ENCODE measurements at places on chromosomes 2 and 18.

GRCh38 chr2:240781471-240782220 lies 38.4 kb downstream of the KIF1A start:
- no peak for DNase-seq

DNA sequence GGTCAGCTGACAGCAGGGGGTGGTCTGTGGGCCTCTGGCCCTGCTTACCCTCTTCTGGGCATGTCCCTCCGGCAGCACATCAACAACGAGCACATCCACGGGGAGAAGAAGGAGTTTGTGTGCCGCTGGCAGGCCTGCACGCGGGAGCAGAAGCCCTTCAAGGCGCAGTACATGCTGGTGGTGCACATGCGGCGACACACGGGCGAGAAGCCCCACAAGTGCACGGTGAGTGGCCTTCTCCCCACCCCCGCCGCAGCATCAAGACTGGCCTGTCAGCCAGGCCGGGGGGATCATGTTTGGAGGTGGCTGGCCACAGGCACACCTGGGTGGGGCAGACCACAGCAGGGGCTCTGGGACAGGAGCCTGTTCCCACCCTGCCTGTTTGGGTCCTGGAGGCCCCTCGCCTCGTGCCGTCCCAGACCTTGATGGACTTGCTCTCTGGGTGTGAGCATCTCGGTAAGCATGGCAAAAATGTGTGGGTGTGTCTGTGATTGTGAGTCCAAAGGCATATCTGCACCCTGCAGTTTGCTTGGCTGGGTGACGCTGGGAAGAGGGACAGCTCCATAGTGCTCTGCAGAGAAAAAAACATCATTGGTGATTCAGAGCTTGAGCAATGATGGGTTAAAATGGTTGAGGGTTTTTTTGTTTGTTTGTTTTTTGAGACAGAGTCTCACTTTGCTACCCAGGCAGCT lies 242.8 kb downstream of the GLI2 start:
- DNase-seq: no peak

- no peak for DNase-seq
Observed at GRCh38 chr2:111117598-111118480, 2.9 kb upstream of the BCL2L11 start.

DNA sequence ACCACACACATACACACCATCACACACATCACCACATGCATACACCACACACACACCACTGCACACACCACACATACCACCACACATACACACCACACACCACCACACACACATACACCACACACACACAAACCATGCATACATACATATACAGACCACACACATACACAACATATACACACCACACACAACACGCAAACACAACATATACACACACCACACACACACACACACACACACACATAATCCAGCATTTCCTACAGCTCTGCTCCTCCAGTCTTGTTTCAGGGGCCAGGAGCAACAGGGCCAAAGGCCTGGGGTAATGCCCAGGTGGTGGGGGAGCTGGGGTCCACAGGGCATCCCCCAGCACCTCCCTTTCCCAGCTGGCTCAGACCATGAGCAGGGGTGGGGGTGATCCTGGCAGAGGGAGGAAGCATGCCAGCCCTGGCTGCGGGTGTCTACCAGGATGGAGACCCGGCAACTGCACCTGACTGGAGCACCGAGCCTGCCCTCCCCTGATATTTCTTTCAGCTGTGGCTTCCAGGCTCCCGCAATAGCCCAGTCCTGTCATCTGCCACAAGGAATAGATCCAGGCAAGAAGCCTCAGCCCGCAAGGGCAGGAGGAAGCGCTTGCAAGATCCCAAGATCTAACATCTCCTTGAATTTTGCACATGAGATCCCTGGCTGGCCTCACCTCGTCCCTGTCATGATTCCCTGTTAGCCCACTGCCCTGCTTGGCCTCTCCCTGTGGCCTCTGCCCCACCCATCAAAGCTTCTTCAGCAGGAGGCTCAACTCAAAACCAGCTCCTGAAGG lies 196.9 kb downstream of the TNS1 start:
- no peak for DNase-seq

DNA sequence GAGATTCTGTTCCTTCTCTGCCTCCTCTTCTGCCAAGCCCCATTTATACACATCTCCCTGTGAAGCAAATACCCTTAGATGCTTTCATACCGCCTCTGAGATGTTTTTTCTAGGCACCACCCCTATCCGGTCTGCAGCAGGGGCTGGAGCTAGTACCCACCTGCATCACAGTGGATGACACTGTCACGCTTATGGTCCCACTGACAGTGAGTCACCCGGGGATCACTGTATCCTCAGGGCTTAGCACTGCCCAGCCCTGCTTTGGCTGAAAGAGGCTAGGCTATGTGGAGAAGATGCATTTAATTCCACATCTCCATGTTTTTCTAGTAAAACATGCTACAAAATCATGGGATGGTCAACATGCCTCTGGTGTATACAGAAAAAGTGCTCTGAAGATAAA lies 9.9 kb downstream of the FABP1 start:
- DNase-seq: no peak

All from cortex of kidney (tissue), 1 donor.